Stimulated activated naive CD4-positive, alpha-beta T cell (primary cell): ENCODE measurements at places on chromosomes 12 and 14.

DNA sequence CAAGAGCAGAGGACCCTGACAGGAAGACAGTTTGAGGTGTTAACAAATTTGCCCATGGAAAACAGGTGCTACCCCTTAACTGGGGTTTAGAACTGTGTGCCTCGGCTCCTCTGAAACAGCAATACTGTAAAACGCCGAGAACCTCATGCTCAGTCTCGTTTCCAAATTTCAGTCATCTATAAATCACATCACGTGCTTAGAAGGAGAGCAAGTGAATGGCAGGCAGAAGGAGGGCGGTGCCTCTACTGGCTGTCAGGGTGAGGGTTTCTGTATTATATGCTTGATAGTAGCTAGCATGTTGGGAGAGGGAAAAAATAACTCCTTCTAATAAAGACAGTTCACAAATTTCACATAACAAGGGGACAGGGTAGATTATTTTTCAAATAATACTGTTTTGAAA lies 4.8 kb downstream of the OR4K13 start:
- no peak for DNase-seq

DNA sequence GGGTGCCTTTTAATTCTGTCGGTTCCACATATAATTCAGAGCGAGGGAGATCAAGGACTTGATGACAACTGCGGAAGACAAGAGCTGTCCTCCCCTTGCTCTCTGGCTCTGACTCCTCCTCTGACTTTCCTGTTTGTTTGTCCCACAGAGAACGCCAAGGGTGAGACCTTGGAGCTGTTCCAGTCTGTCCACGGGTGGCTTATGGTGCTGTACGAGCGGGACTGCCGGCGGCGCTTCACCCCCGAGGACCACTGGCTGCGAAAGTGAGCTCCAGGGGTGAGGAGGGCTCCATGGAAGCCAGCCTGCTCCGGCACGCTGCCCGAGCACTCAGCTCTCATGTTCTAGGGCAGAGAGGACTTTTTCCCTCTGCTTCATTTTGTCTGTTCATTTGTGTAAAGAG lies 32.8 kb downstream of the UBE3B start:
- no peak for DNase-seq

GRCh38 chr12:7832059-7832696 lies 40.5 kb downstream of the SLC2A14 start:
- peak; percentile 18 for DNase-seq

DNA sequence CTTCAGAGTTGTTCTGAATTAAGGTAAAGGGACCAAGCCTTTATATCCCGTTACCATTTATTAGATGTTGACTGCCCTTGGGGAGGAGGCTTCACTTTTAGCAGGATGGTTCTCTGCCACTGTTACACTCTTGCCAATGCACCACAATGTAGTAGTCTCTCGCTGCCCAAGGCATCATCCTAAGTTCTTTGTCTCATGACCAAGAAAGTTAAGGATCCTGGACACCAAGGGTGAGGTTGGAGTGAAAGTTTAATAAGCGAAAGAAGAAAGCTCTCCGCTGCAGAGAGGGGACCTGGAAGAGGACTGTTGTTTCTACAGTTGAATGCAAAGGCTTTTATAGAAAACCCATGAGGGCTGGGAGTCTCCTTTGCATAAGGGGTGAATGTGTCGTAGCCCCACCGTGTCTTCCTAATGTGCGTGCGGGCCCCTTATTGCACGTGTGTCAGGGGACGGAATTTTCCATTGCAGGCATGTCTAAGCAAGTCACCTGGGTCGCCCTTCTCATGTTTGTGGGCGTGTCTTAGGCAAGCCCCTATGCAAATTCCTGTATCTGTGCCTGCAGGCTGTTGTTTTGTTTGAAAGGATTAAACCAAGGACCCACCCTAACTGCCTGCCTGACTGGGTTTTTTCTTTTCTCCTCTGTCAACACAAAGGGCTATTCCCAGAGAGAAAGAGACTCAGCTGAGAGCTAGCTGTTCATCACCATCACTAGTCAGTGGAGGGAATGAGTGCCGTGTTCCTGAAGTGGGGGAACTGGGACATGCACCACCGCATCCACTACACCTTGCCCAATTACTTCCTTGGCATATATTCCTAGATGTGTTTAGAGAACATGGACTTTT lies 17.6 kb upstream of the RNASE1 start:
- DNase-seq: no peak

DNA sequence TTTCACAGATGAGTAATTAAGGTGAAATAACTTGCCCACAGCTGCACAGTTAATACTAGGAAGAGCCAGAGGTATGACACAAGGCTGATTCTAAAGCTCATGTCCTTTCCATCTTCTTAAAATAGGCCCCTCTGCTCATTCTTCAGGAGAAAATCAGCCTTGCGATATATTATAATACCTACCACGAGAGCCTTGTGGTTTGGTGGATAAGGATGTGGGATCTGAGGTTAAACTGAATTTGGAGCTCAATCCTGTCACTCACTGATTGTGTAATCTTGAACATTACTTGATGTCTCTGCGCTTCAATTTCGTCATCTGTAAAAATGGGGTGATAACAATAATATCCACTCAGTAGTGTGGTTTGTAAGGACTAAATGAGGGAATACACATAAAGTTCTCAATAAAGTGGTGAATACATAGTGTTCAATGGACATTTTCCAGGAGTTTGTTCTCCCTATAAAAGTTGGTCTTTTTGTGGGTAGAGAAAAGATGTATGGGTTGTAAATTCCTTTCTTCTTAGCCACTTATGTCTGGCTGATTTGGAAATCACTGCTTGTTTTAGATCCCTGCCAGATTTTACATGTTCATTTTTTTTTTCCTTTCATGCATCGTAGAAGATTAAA lies 25.1 kb upstream of the ATP2B1 start:
- peak; percentile 13 for DNase-seq

- no peak for DNase-seq
Observed at GRCh38 chr12:52228931-52229330, 4.1 kb upstream of the KRT7 start.

GRCh38 chr14:35704793-35705493 lies 104.2 kb downstream of the RALGAPA1 start:
- DNase-seq: no peak

GRCh38 chr12:45654002-45654665 lies 75.4 kb upstream of the ARID2 start:
- DNase-seq: no peak

DNA sequence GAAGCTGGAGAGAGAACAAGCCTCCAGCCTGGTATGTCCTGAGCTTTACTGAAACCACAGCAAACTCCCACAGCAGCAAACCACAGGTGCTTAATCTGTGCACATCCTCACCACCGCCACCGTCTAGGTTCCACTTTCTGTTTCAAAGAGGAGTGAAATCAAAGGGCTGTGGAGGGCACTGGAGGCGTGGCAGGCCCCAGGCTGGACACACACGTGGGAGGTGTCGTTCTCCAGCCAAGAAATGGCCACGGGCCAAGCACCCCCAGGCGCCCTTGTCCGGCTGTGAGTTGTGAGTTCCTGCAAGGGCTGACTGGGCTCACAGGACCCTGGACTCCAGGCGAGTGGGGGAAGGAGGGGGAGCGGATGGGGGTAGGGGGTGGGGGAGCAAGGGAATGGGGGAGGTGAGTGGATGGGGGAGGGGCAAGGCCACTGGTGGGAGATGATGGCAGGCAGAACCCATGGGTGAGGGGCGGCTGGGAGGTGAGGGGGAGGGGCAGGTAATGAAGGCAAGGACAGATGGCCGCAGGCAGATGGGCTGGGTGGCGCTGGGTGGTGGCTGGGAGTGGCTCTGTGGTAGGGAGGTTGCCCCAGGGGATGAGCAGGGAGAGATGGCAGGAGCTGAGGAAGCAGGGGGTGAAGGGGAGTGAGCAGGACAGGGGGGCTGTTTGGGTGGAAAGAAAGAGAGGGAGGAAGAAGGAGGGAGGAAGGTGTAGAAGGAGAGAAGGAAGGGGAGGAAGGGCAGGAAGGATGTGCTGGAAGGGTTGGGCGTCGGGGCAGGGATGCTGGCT lies 86.7 kb downstream of the NCOR2 start:
- DNase-seq: no peak

DNA sequence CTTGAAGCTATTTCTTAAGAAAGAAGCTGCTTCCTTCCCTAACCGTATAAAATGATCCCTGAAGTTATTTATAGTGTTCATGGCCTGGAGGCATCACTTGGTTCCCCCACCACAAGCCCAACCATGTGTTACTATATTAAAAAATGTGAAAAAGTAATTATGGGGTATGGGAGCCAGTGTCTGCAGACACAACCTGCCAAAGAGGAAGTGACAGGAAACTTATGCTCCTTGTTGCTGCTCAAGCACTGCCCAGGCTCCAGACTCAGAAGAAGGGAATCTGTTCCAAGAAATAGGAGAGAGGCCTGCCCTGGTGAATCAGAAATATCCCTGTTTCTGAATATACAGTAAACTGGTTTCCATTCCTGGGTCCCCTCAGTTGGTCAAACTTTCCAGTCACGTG lies 217.2 kb upstream of the BMP4 start:
- DNase-seq: no peak

DNA sequence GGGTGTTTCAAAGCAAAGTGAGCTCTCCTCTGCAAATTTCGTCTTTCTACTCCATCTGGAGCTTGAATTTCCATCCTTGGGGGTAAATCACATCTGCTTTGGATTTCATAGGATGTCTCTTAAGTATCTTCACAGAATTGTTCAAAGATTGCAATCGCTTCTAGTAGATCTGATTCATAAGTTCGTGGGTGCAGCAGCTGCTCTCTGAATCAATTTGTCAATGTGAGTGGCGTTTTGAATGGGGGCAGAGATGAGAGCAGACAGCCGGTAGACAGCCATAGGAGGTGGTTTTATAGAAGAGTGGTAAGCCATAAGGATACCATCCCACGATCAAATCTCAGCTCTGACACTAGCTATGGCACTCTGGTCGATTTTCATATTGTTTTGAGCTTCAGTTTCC lies 146.0 kb upstream of the RPH3A start:
- DNase-seq: no peak

- DNase-seq: no peak
Observed at GRCh38 chr12:33988197-33988805, 34.0 kb upstream of the ALG10 start.

GRCh38 chr14:29918981-29919380 lies 8.7 kb downstream of the PRKD1 start:
- DNase-seq: no peak

DNA sequence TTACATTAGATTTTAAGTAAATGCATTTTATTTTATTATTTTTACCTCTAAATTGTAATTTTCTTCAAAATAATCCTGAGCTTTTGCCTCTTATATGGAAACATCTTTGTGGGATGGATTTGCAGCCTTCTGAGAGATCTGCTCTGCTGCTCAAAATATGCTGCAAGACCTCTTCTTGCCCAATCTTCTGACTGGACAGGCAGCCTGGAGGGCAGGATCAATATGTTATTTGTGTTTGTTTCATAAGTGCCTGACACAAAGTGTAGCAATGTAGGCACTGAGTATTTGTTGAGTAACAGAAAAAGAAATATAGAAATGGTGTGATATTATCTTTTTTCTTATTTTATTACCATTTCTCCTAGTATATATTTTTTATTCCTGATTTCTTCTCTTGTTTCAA lies 1106.9 kb downstream of the TMTC2 start:
- no peak for DNase-seq

DNA sequence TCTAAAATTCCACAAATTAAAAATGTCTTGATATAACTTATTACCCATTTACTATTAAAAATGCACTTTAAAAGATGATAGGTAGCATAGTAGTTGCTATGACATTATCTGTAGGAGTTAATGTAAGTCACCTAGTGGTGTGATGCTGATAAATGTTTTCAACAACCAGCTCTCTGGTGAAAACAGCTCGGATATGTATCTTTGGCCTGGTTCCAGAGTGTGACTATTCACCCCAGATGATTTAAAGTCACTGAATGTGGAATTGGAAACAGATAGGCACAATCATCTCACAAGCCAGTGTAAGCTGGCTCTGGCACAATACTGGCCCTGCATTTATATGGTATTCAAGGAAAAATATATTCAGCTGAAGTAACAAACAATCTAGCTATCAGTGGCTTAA lies 9.2 kb upstream of the CCDC196 start:
- DNase-seq: no peak

GRCh38 chr12:107402041-107403022 lies 283.3 kb upstream of the PWP1 start:
- peak; percentile 50 for DNase-seq

DNA sequence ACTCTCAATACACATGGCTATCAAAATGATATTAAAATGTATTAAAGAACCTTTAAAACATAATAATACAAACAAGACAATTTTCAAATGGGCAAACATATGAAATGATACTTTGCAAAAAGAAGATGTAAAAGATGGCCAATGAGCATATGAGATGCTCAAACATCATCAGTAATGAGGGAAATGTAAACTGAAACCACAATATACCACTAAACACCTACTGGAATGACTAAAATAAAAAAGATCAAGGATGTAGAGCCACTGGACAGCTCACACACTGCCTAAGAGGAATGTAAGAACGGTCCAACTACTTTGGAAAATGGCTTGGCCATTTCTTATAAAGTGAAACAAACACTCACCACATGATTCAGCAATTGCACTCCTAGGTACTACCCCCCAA lies 97.2 kb upstream of the BBS10 start:
- no peak for DNase-seq

- no peak for DNase-seq
Observed at GRCh38 chr12:108048686-108049085, 80.4 kb upstream of the WSCD2 start.

- no peak for DNase-seq
Observed at GRCh38 chr12:92396647-92397252, 251.1 kb upstream of the BTG1 start.

- DNase-seq: no peak
Observed at GRCh38 chr12:49108958-49109404, 1.7 kb downstream of the LMBR1L start.

GRCh38 chr12:70240673-70241072 lies 2.6 kb upstream of the CNOT2 start:
- DNase-seq: no peak

GRCh38 chr14:51792809-51793208 lies 67.6 kb upstream of the GNG2 start:
- no peak for DNase-seq

GRCh38 chr12:6647083-6647604 lies at the start of gene ACRBP:
Gene ACRBP, minus strand, starts transcription at chr12:6647432. Its CDS starts 66 bp downstream, at chr12:6647366.
- no peak for DNase-seq

DNA sequence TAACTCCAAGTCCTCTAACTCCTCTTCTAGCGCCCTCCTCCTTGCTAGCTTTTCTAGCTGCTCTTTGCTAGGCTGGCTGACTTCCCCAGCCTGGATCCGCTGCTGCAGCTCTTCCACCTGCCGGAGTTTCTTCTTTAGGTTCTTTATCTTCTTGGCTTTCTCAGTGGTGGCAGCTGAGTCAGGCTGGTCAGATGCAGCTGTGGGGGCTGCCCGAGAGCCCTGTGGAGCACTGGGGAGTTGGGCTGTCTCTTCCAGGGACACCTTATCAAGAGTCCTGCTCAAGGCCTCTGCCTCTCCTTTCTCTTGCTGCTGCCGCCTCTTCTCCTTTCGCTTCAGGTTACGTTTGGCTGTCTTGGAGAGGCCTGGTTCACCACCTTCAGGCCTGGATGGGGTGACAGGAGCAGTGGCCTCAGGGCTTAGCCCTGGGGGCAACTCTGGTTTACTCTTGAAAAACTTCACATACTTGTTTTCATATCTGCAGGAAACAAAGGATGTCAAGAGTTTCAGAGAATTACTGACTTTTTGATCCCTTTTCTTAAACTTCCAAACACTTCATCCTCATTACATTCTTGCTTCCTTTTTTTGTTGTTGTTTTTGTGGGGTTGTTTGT lies 25.7 kb downstream of the PYM1 start:
- no peak for DNase-seq

- no peak for DNase-seq
Observed at GRCh38 chr14:99664058-99664936, 19.4 kb downstream of the HHIPL1 start.
